ENCODE measurements at places on chromosomes 1 and 21.

DNA sequence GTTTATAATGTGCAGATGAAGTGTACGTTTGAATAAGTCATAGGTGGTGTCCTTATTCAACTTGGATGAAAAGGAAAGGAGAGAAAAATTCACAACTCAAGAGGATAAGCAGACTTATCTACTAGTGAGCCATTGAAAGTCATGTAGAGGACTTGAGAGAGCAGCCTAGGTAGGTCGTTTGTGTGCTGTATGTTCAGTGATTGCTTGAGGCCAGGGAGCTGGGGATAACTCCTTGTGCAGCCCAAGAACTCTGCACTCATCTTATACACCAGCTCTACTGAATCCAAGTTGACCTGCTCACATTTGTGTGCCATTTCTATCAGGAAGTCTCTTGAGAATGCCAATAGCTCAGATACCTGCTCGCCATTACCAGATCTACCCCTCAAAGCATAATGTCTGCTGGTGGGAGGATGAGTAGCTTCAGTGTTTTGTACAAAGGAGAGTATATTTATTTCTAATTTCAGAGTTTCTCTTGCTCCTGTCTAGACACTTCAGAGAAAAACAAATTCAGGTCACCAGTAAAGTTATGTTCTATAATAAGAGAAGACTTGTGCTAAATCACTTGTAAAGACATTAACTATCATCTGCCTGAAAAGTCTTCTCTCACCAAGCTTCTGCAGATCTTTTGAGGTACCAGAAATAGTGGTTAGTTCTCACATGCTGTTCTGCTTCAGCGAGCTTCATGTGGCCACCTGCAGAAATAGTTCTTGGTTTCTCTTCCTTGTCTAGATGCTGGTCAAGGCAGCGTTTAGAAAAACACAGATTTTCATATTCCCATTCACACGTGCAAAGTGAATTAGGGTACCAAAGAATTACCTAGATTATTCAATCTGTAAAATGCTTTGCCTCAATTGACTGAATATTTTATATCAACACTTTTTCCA, 10.8 kb downstream of the S1PR1 start:
- no peak for DNase-seq

DNA sequence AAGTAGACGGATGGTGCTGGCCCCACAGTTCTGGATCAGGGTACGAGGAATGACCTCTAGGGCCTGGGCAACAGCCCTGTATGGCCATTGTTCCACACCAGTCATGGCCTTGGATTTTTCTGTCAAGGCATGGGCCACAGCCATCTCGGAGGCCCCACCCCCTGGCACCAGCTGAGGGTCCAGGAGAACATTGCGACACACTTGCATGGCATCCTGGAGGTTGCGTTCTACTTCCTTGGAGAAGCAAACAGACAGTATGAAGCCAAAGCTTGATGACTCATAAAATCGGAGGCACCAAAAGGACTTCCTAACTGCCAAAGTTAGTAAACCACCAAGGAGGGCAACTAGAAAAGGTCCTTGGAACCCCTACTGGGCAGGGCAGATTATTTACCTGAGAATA, 11.9 kb upstream of the VHLL start:
- DNase-seq = no peak

DNA sequence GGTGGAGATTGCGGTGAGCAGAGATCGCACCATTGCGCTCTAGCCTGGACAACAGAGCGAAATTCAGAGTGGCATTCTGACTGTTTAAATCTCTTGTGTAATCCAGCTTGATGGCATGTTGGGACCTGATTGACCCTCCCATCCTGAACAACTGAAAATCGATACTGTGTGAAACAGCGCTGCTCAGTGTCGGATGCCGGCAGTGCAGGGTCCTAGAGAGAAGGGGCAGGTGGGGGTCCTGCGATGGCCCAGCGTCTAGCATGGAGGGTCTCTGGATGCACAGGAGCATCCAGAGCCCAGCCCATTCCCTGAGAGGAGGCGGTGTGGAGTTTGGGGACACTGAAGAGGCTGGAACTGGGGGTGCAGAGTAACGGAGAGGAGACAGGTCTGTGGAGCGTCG, 15.8 kb downstream of the AGT start:
- no peak for DNase-seq

- no peak for DNase-seq
Measured at GRCh38 chr1:68081775-68082283, 31.4 kb upstream of the DIRAS3 start.

DNA sequence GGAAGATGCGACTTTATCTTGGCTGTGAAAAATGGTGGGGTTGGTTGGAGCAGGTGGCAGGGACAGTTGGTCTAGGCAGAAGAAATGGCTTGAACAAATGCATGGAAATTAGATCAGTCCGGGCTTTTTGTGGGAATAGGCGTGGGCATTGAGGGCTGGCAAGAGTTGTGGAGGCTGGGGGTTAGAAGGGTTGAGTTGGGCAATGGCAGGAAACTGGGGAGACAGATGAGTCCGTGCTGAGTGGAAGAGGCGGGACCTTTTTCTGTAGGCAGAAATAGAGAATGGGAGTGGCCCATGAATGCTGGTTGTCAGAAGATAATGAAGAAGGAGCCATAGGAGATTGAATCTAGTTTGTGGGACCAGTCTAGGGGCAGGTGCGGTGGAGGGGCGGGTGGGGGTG, 6.9 kb downstream of the PDPN start:
- DNase-seq = no peak

- no peak for DNase-seq
Measured at GRCh38 chr1:246640747-246641146, 74.5 kb downstream of the CNST start.

- no peak for DNase-seq
Measured at GRCh38 chr1:210360852-210361477, 32.3 kb downstream of the HHAT start.

DNA sequence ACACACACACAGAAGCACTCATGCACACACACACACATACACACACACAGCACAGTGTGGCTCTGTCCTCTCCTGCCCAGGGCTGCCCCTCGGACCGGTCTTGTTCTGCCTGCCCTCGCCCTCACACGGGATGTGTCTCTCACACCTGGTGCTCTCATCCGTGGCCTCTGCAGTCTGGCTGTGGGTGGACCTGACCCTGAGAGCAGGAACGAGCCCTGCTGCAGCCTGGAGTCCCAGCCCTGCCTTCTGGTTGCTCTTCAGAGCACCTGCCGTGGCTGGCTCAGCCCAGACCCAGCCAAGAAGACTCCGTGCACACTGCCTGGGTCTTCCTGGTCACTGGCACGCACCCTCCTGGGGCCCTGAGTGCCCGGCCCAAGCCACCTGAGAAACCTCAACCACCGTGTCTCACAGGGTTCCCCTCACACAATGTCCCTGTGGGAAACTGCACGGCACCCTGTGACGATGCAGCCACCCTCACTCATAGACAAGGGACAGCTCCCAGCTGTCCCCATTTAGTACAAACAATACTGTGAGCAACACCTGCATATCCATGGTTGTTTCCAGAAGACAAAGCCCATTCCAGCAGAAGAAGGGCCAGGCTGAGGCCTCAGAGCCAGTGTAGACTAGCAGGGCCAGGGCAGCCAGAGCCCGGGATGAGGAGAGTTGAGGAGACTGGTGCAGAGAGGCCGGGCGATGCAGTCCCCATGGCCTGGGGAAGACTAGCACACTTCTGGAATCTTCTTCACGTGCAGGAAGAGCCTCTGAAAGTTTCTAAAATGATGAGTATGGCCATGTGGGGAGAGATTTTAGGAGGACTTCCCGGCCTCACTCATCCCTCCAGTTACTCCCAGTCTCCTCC, 234.0 kb downstream of the NPHP4 start:
- DNase-seq = no peak

- DNase-seq = no peak
Measured at GRCh38 chr1:21861602-21862429, 49.8 kb downstream of the LDLRAD2 start.

DNA sequence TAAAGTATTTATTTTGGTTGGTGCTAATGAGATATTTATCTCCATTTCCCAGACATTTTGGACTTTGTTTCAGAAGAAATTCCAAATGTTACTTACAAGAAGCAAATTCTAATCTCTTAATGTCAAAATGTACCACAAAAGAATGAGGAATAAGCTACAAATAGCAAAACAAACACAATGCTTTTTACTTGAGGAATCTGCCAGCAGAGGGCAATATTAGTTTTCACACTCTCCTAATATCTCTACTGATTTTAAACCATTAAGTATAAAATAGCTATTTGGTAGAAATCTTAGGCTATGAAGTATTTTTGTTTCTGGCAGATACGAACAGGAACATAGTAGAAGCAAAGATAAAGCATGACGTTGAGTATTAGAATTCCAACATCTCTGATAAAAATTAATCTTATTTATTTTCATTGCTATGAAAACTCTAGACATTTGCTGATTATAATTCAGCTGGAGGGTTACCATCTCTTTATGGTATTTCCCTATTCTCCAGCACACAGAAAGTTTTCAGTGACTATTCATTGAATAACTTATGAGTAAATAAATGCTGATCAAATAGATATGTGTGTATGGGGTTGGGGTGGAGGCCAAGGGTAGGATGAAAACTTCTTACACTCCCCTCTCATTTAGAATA, 13.4 kb upstream of the HMCN1 start:
- no peak for DNase-seq

- DNase-seq = no peak
Measured at GRCh38 chr1:6891781-6892579, 106.7 kb downstream of the CAMTA1 start.

DNA sequence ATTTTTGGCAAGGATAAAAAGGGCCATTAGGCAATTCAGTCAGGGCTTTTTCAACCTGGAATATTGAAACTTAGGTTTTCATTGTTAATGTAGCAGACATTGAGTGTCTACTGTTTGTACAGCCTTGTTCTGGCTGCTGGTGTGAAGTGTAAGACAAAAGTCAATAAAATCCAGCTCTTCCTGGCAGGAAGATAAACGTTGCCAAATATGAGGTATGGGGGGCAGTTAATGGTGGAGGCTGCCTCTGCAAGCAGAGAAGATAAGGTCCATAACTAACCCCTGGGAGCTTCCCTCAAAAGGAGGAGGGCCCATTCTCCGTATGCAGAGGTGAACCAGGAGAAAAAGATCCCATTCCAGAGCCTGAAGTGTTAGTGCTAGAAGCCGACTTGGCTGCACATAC, 19.5 kb upstream of the SHE start:
- DNase-seq = no peak

DNA sequence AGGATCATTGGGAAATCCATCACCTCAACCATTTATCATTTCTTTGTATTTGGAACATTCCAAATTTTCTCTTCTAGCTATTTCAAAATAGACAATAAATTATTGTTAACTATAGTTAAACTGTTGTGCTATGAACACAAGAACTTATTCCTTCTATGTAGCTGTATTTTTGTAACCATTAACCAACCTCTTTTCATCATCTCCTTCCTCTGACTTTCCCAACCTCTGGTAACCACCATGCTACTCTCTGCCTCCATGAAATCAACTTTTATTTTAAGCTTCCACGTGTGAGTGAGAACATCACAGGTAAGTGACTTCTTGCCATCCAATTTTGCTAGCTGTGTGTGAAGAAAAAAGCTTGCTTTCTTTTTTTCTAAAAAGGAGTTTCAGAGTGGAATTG, 418 bp downstream of the IFI44L start:
- DNase-seq = no peak

- no peak for DNase-seq
Measured at GRCh38 chr21:42545745-42546144, 32.1 kb downstream of the SLC37A1 start.

DNA sequence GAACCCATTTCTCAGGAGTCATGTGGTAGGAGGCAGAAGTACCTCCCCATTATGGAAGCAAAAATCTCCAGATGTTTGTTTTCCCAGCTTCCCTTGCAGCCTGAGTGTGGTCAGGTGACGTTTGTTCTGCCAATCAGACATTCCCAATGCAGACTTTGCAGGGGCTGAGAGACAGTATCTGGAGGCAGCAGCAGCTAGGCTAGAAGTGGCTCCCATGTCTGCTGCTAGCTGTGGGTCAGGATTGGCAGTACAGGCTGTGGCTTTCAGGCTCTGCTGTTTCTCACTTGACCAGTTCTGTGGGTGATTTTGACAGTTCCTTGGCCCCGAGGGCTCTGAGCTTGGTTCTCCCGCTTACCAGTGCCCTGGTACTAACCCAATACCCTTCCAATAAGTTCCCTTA, 58.6 kb upstream of the NBPF3 start:
- DNase-seq = no peak

DNA sequence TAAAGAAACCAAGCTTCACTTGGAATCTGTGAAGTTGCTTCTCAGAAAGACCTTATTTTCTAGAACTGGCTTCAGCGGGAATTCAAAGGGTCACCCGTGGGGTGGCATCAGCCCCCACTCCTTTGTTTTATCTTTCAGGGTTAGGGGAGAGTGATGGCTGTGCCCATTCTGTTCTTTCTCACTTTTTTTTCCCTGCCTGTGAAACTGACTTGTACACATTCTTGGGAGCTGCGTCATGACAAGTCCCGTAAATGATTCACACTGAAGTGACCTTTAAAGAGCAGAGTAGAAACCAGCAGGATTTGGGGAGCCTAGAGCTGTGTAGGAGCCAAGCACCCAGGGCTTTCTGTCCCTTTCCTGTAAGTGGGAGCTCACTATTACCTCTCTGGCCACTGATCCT, 43.8 kb downstream of the SLC44A3 start:
- DNase-seq = no peak

GRCh38 chr1:27218736-27219135, 15.7 kb upstream of the WDTC1 start:
- DNase-seq = no peak

DNA sequence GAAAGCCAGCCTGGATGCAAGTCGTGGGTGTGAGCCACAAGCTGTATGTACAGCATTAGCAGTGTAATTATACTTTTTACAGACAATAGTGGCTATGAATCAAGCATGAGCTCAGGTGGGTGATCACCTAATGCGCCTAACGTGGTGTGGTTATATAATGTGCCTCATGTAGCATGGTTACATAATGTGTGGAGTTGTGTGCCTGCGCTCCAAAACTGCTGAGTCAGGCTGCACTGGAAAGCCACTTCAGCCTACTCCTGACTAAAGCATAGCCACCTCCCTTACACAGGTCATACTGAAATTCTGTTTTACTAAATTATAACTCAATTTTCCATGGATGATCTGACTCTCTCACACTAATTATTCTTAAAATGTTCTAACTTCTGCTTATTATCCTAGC, 69.8 kb downstream of the KCNT2 start:
- DNase-seq = no peak

GRCh38 chr1:39105841-39106765, 80.0 kb downstream of the NDUFS5 start:
- peak; percentile 72 for DNase-seq

GRCh38 chr1:72119491-72119890, 162.8 kb downstream of the NEGR1 start:
- DNase-seq = no peak

GRCh38 chr1:227092069-227092468, 152.0 kb downstream of the COQ8A start:
- no peak for DNase-seq

GRCh38 chr1:67957066-67957465, 93.4 kb downstream of the DIRAS3 start:
- DNase-seq = peak; percentile 52

All from right forelimb (tissue), 1 donor.